Endodermal cell (in vitro differentiated cells): ENCODE measurements at places on chromosomes 3 and 15.

DNA sequence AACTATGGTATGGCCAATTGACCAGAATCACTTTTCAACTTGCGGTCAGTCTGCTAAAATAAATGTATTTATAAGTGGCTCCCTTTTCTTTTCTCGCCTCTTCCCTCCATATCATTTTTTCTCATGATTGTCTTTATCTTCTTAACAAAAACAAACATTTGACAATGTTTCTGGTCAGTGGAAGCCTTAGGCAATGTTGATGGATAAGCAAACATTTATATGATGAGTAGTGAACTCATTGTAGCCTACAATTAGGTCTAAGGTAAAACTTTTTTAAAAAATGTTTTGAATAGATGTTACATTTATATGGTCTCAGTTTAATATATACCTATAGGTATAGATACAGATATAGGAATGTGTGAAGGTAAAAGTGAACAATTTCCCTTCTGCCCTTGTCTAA lies 355.4 kb downstream of the MFSD1 start:
- no peak for DNase-seq

DNA sequence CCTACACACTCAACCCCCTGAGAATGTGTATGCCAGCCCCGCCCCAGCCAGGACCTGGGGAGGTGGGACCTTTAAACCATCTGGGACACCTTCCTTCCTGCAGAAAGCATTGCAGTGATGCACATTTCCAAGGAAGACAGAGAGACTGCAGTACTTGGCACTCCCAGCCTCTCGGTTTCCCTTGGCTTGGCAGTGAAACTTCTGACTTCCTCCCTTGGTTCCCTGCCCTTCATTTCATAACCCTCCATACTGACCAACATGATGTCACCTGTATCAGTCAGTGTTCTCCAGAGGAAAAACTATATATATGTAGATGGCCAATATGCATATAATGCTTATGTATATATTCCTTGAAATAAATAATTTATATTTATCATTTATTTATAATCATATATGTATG lies 103.2 kb downstream of the SST start:
- no peak for DNase-seq

DNA sequence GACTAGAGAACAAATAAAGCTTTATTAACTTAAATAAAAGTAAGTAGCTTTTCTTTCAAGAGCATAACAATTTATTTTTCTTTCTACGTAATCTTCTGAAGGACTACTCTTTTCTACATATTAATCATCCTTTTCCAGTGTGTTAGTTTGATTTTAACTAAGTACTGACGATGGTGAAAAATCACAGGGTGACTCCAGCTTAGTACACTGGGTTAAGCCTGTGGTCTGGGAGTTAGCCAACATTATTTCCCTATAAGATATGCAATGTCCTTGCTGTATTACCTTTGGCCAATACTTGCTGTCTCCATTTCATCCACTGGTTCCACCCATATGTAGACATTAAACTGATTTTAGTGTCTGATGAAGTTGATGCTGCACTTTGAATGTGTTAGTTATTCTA lies 508.6 kb upstream of the SUCLG2 start:
- no peak for DNase-seq

DNA sequence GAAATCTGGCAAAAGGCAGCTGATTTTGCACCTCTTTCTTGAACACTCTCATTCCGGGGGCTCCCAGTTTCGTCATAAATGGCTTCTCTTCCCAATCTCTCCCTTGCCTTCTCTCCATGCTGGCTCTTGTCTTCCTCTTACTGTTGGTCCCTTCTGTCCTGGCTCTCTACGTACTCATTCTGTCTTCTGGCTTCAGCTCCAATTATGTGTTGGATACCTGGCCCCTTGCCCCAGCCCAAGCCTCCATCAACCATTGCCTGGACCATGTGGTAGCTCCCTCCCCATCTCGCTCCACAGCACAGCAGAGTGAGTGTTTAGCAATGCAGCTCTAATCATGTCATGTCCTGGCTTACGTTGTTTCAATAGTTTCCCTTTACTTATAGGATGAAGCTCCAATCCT lies 21.7 kb upstream of the KY start:
- DNase-seq: no peak

GRCh38 chr3:171811913-171812335 lies 1.6 kb upstream of the PLD1 start:
- no peak for DNase-seq

GRCh38 chr3:176906046-176906905 lies 291.0 kb downstream of the TBL1XR1 start:
- no peak for DNase-seq

- DNase-seq: no peak
Observed at GRCh38 chr3:106522397-106522796, 653.6 kb upstream of the CBLB start.

DNA sequence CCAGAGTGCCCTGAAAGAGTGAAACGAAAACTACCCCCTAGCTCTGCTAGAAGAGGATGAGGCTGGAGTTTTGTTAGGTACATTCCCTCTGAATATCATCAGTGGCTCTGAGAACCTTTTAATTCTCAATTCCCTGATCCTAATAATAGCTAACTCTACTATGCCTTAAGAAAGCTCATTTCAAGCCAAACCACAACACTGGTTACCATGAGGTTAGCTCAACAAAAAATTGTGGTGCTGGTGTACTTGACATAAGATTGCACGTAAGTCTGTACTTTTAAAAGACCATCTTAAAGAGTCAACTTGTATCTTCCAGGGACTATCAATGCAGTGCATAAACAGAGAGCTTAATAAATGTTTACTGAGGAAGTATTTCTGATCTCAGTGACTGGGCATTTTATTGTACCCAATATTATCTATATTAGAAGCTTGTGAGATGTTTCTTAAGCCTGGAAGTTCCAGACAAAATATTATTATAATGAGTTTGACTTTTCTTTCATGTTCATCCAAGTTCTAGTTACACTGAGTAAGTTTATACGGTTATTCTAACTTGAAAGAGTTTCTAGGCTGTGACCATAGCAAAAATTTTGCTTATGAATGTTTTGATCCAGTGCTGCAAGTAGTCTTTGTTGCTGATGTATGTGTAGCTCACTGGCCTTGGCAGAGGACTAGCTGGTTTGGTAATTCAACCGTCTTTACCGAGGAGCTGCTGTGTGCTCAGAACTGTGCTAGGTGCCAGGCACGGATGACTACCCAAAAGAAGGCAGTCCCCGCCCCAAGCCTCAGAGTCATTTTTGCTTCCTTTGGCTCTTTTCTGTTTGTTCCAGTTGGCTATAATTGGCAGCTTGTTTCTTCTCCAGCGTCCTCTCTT lies 334.4 kb upstream of the TRIM42 start:
- DNase-seq: no peak

DNA sequence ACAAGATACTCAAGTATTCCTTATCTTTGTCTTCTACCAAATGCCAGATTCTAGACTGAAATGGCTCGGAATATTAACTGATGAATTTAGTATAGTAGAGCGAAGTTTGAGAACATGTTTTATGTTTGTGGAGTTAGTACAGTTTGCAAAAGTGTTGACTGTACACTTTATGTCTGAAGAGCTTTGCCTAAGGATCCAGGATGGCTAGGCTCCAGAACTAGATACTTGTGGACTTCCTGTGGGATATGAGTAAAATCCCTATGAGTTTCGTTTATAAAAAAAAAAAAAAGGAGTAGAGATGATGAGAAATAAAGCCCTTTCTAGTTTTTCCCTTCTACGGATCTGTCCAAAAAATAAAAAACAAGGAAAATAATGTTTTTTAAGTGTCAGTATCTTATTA lies 96.7 kb downstream of the TP63 start:
- no peak for DNase-seq

GRCh38 chr3:73614419-73614818 lies 10.3 kb downstream of the PDZRN3 start:
- DNase-seq: no peak

DNA sequence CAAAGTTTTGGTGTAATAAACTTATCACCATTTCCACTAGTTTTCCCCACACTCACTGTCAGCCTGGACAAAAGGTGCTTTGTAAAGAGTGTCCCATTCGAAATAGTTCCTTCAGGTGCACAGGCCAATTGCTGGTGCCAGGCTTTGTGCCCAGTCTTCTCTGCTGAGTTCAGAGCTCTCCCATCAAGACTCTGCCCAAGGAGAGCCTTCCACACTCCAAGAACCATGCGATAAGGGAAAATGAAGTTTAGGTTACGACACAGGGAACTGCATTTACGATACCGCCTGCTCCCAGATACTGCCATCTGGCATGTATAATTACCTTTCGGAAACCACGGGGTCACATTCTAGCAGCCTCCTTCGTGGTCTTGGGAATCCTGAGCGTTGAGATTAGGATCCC lies 379.6 kb downstream of the MECOM start:
- no peak for DNase-seq

DNA sequence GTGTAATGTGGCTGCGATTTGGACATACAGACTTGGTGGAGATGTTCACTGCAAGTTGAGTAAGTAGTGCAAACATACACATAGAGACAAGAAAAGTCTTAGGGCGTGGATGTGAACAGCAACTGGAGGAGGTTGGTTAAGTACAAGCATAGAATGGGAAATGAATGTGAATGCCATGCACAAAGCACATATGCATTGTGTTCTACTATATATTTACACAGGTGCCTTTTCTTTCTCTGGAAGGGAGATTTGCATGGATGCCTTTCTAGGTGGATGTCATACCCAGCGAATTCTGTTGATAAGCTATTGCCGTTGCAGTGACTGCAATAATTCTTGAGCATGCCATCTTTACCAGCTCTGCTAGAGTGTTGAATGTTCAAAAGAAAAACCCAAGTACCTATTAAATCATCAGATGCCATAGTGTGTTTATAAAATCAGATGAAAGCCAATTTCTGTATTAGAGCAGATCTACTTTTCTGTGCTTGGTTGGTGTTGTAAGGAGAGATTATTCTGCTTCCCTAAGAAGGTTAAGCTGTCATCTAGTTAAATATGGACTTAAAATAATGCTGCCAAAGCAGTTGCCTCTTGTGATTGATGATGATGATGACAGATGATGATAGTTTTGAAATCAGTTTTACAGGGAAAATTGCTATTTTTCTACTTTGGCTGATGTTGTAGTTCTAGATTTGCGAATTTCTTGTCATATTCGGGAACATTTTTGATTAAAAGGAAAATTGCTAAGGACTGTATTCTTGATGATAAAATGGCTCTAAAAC lies 148.4 kb downstream of the CNTN4 start:
- DNase-seq: no peak

- no peak for DNase-seq
Observed at GRCh38 chr15:43625106-43625505, 6.5 kb upstream of the STRC start.

DNA sequence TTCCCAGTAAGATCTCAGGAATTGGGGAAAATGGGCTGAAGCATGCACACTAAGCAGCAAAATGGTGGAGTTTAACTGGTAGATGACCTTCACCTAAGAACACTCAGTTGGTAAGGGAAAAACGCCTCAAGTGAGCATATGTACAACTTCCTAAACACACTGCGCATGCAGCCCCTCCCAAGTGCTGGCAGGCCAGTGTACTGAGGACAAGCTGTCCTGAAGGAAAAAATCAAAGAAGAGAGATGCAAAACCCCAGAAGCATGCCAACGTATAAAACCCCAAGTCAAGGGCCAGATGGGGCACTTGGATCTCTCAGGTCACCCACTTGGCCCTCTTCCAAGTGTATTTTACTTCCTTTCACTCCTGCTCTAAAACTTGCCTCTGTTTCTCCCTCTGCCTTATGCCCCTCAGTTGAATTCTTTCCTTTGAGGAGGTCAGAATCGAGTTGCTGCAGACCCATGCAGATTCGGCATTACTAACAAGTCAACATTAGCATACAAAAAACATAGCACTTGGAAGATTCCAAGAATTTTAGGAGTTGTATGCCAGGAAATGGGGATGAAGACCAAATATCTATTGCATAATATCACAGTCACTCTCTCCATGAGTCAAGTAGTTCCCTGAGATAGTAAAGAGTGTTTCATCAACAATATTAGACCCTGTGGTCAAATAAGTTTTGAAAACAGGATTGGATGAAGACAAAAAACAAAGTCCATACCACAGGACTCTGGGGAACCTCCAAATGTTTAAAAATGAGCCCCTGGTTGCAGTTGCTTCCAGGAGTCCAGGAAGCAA lies 10.8 kb upstream of the FYCO1 start:
- no peak for DNase-seq

- no peak for DNase-seq
Observed at GRCh38 chr3:48544141-48544540, 12.5 kb downstream of the PFKFB4 start.

- no peak for DNase-seq
Observed at GRCh38 chr3:13010780-13011572, 62.3 kb downstream of the IQSEC1 start.

GRCh38 chr3:189269365-189269764 lies 97.6 kb downstream of the TPRG1 start:
- DNase-seq: no peak

GRCh38 chr3:196754091-196754981 lies 14.7 kb downstream of the PAK2 start:
- DNase-seq: no peak

DNA sequence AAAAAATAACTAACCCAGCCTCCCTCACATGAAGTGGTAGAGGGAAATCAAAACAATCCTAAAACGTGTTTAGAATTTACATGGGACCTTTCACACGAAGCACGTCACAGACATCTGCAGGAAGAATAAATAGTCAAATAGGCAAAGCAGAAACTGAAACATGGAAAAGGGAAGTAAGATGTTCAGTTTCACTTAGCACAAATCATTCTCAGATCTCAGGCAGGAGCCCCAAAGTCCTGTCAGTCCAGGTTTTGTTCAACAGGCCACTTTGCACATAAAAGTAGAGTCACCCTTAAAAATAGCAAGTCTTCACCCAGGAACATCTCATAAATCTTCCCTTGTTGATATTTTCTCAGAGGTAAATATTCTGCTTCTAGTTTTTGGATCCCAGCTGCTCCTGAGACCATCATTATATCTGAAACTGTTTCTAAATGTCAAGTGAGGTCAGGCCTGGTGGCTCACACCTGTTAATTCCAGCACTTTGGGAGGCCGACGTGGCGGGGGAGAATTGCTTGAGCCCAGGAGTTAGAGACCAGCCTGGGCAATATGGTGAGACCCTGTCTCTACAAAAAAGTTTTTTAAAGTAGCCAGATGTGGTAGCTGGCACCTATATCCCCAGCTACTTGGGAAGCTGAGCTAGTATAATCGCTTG lies 1.9 kb downstream of the RUBCN start:
- no peak for DNase-seq

DNA sequence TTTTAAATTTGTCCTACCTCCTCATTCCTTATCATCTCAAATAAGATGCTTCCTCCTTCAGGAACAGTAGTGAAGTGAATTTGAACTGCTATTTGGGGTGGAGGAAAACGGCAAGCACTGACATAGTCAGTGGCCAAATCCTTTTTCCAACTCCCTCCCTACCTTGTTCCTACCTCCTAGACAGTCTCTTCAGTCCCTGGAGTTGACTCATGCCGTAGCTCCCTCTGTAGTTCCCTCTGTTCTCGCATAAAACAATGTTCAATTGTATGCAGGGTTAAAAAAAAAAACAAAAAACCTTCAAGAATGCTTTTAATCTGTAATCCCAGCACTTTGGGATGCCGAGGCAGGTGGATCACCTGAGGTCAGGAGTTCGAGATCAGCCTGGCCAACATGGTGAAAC lies 1.4 kb downstream of the UBR1 start:
- DNase-seq: no peak
